ENCODE measurements at places on chromosomes 11 and 22. TPM values are rescaled to one million over a fixed set of nuclear protein-coding genes. Genes with fewer than 3 reads are reported as not detected.
A peak's percentile ranks its signal among the peaks of the same experiment; 100 is the strongest.

DNA sequence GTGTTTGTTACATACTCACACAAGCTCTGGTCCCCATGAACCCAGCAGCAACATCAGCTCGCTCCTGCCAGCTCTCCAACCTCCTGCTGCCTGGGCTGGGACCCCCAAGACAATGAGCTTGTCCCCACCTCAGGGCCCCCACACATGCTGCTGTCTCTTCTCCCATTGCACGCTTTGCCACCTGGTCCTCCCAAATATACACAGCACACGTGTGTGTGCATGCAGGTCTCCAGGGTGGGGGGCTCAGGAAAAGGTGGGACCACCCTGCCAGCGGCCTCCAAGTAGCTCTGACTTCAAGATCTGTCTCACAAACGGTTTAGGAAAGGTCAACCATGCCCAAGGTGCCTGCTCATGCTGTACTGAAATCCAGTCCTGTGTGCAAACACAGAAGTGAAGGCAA lies 68.1 kb upstream of the CCND1 start:
- no peak for DNase-seq

DNA sequence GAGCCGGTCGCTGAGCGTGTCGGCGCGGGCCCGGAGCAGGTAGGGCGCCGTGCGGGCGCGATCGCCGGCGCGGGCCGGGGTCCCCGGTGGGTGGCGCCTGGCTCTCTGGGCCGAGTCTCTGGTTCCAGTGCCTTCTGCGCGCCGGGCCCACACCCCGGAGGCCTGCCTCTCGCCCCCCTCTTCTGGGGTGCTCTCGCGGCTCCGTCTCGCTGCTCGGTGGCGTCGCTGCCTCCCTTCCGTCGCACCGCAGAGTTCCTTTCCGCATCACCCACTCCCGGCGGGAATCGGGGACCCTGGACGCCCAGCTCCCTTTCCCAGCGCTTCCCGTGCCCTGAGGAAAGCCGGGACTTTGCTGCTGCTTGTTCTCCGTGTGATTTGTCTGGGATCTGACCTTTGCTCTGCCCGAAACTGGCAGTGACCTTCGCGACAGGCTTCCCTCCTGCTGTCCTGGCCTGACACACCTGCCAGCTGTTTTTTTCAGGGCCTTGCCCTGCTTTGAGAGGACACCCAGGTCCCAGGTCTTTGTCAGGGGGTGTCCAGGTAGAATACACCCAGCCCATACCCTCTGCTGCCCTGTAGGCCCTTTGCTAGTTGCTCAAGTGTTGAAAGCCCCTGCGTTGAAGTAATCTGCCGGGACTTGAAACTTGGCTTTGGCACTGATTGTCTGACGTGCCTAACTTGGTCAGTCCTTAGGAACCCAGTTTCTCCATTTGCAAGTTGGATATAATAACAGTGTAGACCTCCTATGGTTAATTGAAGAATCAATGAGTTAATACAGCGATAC lies 711 bp downstream of the FDX1 start:
- DNase-seq = no peak

DNA sequence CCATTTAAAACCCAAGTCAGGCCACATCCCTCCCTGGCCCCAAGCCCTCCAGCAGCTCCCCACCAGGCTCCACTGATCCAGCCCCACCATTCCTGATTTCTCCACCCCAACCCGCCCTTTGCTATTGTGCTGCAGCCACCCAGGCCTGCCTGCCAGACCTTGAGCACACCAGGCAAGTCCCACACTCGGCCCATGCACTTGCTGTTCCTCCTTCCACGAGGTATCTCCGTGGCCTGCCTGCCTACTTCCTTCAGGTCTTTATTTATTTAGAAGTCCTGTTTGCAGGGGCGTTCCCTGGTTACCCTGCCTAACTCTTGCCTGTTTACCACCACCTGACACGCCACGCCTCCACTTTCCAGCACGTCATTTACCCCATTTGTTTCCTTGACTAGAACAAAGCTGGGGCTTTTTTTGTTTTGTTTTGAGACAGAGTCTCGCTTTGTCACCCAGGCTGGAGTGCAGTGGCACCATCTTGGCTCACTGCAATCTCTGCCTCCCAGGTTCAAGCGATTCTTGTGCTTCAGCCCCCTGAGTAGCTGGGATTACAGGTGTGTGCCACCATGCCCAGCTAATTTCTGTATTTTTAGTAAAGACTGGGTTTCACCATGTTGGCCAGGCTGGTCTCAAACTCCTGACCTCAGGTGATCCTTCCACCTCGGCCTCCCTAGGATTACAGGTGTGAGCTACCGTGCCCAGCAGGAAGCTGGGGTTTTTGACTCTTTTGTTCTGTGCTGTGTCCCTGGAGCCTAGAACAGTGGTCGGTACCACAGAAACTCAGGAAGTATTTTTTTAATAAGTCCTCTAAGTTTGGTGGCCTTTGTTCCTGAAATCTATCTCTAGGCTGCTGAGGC lies 6.7 kb downstream of the CENPM start:
- DNase-seq = no peak

Gene TMPRSS5
- total RNA-seq = 0.07 TPM

DNA sequence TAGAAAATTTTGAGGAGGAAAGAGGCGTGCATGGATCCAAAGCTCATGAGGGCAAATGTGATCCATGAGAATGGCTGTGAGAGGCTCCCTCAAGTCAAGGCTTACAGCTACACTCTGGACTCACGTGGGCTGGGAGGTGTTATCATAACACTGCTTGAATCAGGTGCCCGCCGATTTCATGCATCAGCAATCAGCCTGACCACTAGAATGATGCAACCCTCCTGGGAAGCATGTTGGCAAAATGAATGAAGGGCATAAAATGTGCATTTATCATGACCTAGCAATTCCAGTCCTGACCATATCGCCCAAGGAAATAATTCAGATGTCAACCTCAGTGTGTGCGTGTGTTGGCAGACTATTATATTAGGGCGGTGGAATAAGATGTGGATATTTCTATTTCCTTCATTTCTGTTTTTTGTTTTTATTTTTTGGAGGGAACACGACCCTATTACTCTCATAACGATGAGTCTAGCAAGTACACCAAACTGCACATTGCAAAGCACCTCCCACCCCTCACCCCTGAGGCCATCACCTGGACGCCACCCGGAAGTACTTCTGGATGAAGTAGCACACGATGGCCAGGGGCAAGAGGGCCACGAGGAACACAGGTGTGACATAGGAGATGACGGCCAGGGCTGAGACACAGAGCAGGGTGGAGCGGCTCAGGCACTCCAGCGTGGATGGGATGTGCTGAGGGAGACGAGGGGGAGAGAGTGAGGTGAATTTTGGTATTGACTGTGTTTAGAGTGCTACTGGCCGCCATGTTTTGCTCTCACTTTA lies 15.7 kb upstream of the KCNJ11 start:
- peak; percentile 82 for DNase-seq

Gene KRTAP5-3
- not detected for total RNA-seq

Data from epithelial cell of proximal tubule (primary cell).